ENCODE measurements at places on chromosomes 4 and X. TPM values are rescaled to one million over a fixed set of nuclear protein-coding genes. Genes with fewer than 3 reads are reported as not detected.

Gene ARHGAP6
- 29.0 TPM for total RNA-seq

DNA sequence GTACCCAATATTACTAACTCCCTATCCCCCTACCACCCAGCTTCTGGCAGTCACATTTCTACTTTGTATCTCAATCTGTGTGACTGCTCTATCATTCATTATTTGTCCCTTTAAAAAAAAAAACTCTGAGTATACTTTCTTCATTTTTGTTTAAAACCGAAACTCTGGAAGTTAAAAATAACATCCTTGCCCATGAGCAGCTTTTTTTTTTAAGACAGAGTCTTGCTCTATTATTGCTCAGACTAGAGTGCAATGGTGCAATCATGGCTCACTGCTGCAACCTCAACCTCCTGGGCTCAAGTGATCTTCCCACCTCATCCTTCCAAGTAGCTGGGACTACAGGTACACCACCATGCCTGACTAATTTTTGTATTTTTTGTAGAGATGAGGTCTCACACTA lies 15.8 kb downstream of the UBE2K start:
- peaks cover 1% of the 10 kb centered on the region for H3K4me1 ChIP-seq
- H3K27me3 ChIP-seq, result no peaks in the 10 kb centered on the region

- no peak overlapping the region for H3K4me3 ChIP-seq
- H3K27ac ChIP-seq, result no peak overlapping the region
- H3K36me3 ChIP-seq, result no peaks in the 10 kb centered on the region
- peaks cover 2% of the 10 kb centered on the region for H3K4me1 ChIP-seq
- no peaks in the 10 kb centered on the region for H3K27me3 ChIP-seq
- no peak for DNase-seq
Measured at GRCh38 chr4:75639124-75639695, 8.9 kb upstream of the CDKL2 start.

GRCh38 chr4:138967313-138967712 lies 48.3 kb upstream of the NOCT start:
- H3K36me3 ChIP-seq, result no peaks in the 10 kb centered on the region
- DNase-seq, result no peak
- H3K4me1 ChIP-seq, result no peaks in the 10 kb centered on the region
- H3K4me3 ChIP-seq, result no peak overlapping the region

GRCh38 chr4:47210828-47211227 lies 179.5 kb downstream of the GABRB1 start:
- no peak overlapping the region for H3K27ac ChIP-seq
- H3K27me3 ChIP-seq, result no peaks in the 10 kb centered on the region
- H3K4me3 ChIP-seq, result no peak overlapping the region
- DNase-seq, result no peak

DNA sequence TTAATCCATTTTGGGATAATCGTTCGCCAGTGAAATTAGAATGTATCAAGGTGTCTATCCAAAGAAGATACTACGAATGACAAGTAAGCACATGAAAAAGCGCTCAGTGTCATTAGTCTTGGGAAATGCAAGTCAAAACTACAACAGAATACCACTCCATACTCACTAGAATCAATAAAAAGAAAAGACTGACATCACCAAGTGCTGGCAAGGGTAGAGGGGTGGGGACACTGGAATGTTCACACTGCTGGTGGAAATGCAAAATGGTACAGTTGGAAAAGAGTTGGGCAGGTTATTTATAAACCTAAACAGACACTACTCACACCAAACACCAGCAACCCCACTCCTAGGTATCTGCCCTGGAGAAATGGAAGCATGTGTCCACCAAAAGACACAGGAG lies 11.2 kb downstream of the WDR1 start:
- H3K4me3 ChIP-seq, result peak overlapping the region; percentile 7
- DNase-seq, result no peak
- H3K36me3 ChIP-seq, result no peaks in the 10 kb centered on the region
- peak overlapping the region; percentile 71 for H3K27ac ChIP-seq
- no peaks in the 10 kb centered on the region for H3K27me3 ChIP-seq

DNA sequence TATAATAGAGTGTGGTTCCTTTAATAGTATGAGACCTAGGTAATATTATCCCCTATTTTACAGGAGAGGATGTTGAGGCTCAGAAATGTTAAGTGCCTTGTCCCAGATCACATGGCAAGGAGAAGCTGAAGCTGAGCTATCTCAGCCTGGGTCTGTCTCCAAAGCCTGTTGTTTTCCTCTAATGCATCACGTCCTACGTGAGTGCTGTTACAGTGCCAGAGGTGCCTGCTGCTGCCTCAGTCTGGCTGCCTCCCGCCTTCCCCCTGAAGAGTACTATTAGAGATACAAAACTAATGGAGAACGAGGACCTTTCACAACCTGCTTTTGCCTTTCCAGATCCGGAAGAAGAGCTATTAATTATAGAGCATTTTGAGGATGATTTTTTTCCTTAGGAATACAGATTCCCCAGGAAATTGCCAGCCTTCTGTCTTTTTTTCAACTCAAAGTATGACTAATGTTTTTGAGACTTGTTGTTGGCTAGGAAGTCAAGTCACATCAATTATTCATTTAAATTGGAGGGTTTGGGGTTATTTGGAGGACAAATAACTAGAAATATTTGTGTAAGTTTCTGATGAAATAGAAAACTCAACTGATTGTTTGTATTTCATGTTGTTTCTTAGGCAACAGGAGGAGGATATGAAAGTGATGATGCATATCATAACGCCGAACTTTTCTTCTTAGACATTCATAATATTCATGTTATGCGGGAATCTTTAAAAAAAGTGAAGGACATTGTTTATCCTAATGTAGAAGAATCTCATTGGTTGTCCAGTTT lies 43.9 kb upstream of the MTMR1 start:
- H3K36me3 ChIP-seq, result no peaks in the 10 kb centered on the region
- no peaks in the 10 kb centered on the region for H3K27me3 ChIP-seq
- H3K27ac ChIP-seq, result peak overlapping the region; percentile 37
- no peaks in the 10 kb centered on the region for H3K4me1 ChIP-seq

DNA sequence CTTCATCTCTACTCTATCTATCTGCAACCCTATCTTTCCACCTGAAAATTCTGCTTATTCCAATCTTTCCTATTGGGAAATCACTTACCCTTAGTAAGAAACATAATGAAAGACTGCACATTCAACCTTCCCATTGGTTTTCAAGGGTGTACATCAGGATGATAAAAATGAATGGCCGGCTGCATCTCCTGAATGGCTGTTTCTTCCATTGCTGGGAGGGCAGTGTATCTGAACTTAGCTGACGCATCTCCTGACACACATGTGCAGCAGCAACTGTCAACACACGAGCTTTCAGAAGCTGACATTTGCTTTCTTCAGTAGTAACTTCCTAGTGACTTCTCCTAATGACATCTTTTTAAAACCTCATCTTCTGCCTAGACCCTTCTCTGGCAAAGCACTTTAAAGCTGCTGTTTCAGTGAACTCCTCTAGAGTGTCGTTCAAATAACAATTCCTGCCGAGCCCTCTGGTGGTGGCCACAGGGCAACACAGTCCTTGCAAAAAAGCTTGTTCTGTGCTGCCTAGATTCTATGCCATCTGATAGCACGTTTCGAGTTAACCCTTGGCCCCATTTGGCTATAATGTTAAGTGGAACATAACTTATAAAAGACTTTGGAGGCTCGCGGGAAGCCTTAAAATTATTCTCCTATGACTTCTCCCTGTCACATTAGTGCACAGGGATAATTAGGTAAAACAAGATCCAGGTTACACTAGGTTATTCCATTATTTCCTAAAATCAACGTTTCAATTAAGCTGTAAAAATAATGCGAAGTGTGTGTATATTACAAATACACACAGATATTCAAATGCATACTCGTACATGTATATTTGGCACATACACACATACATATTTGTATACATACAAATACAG lies 2340.7 kb downstream of the PCDH7 start:
- no peaks in the 10 kb centered on the region for H3K36me3 ChIP-seq
- no peaks in the 10 kb centered on the region for H3K4me1 ChIP-seq
- DNase-seq, result no peak
- H3K4me3 ChIP-seq, result no peak overlapping the region
- no peaks in the 10 kb centered on the region for H3K27me3 ChIP-seq

Gene ADH1B
- total RNA-seq, result 193 TPM

Gene SUPT20HL2
- 0.30 TPM for total RNA-seq

- H3K4me3 ChIP-seq, result no peak overlapping the region
- no peak for DNase-seq
- H3K27ac ChIP-seq, result no peak overlapping the region
- H3K27me3 ChIP-seq, result no peaks in the 10 kb centered on the region
- H3K4me1 ChIP-seq, result no peaks in the 10 kb centered on the region
Measured at GRCh38 chrX:69050051-69050765, 115.0 kb downstream of the PJA1 start.

DNA sequence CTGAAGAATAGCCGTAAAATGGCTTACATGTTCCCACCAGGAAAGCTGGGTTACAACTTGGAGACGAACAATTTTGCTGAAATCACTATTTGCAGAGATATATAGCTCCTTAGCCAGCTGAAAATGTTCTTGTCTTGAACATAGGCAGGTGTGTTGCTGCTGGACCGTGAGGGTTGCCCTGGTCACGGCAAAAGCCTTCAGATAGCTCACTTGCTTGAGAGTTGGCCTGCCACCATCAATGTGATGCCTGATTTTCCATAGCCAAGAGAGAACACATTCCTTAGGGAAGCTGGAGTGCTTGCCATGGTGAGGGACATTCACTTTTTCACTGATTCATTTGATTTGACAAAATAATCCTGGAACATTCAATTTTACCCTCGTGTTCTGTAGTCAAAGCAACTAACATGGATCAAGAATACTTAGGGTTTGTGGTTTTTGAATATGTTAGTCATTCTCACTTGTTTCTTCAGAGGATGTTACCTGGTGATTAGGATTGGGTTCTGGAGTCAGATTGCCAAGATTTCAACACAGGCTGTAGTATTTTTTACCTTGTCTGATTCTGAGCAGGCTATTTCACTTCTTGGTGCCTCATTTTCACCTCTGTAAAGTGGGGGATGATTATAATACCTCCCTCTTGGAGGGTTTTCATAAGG lies 536.9 kb downstream of the RAPGEF2 start:
- no peak overlapping the region for H3K27ac ChIP-seq
- H3K4me3 ChIP-seq, result no peak overlapping the region
- no peaks in the 10 kb centered on the region for H3K36me3 ChIP-seq
- DNase-seq, result no peak

Gene NWD2
- not detected for total RNA-seq

- H3K36me3 ChIP-seq, result no peaks in the 10 kb centered on the region
- no peak overlapping the region for H3K4me3 ChIP-seq
- no peak for DNase-seq
- no peak overlapping the region for H3K27ac ChIP-seq
Measured at GRCh38 chrX:113009029-113009428, 168.4 kb upstream of the AMOT start.

DNA sequence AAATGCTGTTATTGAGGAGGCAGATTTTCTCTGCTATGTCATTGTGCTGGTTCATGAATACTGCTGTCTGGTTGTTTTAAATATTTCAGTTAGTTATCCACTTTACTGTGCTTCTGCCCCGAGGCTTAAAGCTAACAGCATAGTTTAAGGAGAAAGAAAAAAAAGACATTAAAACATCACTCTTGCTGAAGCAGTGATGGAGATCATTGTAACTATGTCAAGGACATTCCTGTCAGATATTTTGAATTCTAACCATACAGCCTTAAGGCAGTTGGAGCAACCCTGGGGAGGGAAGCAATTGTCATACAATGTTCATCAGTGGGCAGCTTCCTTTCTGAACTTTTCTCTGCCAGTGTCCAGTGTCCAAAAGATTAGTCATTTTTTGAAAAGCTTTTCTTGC lies 199.0 kb upstream of the DDX53 start:
- no peak for DNase-seq
- H3K36me3 ChIP-seq, result no peaks in the 10 kb centered on the region

Gene IL15
- 12.9 TPM for total RNA-seq

- no peak overlapping the region for H3K27ac ChIP-seq
- peaks cover 7% of the 10 kb centered on the region for H3K4me1 ChIP-seq
- DNase-seq, result no peak
- H3K4me3 ChIP-seq, result peak overlapping the region; percentile 22
- no peaks in the 10 kb centered on the region for H3K36me3 ChIP-seq
Measured at GRCh38 chr4:168877511-168878491, 132.3 kb downstream of the CBR4 start.

- no peak overlapping the region for H3K4me3 ChIP-seq
- peaks cover 2% of the 10 kb centered on the region for H3K4me1 ChIP-seq
- no peak overlapping the region for H3K27ac ChIP-seq
- H3K27me3 ChIP-seq, result no peaks in the 10 kb centered on the region
- H3K36me3 ChIP-seq, result no peaks in the 10 kb centered on the region
- DNase-seq, result peak; percentile 23
Measured at GRCh38 chr4:140343303-140343702, 30.1 kb upstream of the SCOC start.

Gene GAGE12J
- not detected for total RNA-seq

Gene NAP1L3
- 16.3 TPM for total RNA-seq

- no peaks in the 10 kb centered on the region for H3K4me1 ChIP-seq
- H3K27ac ChIP-seq, result no peak overlapping the region
- no peak for DNase-seq
- no peaks in the 10 kb centered on the region for H3K27me3 ChIP-seq
- H3K4me3 ChIP-seq, result no peak overlapping the region
- H3K36me3 ChIP-seq, result no peaks in the 10 kb centered on the region
Measured at GRCh38 chr4:125445525-125445924, 130.8 kb downstream of the FAT4 start.

DNA sequence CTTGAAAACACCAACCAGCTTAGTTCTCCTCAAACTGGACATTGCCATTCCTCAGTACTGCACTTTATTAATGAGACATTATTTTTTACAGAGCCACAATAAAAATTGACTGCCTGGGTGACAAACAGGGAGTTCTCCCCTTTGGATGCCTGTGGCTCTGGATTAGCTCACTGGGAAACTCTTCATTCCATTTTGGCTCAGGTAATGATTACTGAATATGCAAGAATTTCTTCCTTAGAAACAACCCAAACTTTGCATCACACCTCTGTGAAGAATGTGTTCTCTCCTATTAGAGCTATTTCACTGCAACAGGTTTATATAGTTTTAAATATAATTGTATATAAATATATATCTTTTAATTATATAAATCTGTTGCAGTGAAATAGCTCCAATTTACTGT lies 2065.8 kb downstream of the ARAP2 start:
- H3K36me3 ChIP-seq, result no peaks in the 10 kb centered on the region
- no peak for DNase-seq
- H3K4me3 ChIP-seq, result no peak overlapping the region
- H3K4me1 ChIP-seq, result no peaks in the 10 kb centered on the region
- no peak overlapping the region for H3K27ac ChIP-seq
- no peaks in the 10 kb centered on the region for H3K27me3 ChIP-seq

DNA sequence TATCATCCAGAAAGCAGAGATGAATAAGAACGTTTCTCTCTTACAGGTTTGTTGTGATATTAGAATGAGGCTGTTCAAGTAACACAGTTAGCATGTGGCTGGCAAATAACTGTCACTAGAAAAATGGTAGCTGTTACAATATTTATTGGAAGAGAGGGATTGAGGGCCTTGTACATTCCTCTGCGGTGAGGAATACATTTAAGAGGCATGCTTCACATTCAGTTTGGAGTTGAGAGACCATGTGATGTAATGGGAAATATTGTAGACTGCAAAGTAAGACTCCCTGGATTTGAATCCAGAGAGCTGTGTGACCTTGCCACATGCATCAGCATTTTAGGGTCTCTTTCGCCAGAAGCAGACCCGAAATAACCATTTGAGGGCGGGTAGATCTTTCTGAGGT lies 104.8 kb upstream of the KIT start:
- no peaks in the 10 kb centered on the region for H3K27me3 ChIP-seq
- DNase-seq, result no peak
- peaks cover 5% of the 10 kb centered on the region for H3K4me1 ChIP-seq
- no peaks in the 10 kb centered on the region for H3K36me3 ChIP-seq

- DNase-seq, result no peak
- H3K4me1 ChIP-seq, result peaks cover 2% of the 10 kb centered on the region
- H3K36me3 ChIP-seq, result no peaks in the 10 kb centered on the region
- H3K4me3 ChIP-seq, result no peak overlapping the region
Measured at GRCh38 chr4:157005193-157005592, 33.6 kb upstream of the PDGFC start.

Data from ovary (tissue), 10 donors.